ENCODE measurements at places on chromosomes 3 and 15. TPM values are rescaled to one million over a fixed set of nuclear protein-coding genes. Genes with fewer than 3 reads are reported as not detected.

The MASP1 gene
- total RNA-seq = 9.9 TPM

The EPHB1 gene
- total RNA-seq = 2.2 TPM

The CIB2 gene
- total RNA-seq = 2.9 TPM

The FGD5 gene
- 9.1 TPM for total RNA-seq

The ATP2B2 gene
- total RNA-seq = not detected

The CHRNA3 gene
- total RNA-seq = 0.09 TPM

The TMEM108 gene
- total RNA-seq = 0.93 TPM

The MKRN2OS gene
- not detected for total RNA-seq

DNA sequence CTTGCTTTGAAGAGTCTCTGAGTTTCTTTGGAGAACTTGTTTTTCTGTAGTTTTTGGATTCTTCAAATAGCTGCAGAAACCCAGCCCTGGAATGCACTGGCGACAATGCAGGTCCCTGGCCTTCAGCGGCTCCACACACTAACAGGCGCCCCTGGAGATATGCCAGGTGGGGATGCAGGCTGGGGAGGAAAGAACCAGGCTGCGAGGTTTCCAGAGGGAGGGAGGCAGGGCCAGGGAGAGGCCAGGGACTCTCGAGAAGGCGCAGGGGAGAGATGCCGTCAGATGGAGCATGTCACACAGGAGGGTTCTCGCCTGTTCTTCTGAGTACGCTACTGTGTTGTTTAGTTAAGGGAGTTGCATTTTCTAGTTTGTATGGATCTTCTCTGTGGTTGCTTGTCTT lies 283.1 kb downstream of the GABRG3 start:
- DNase-seq = no peak

GRCh38 chr3:57004229-57004628 lies 56.2 kb upstream of the SPATA12 start:
- DNase-seq = no peak

DNA sequence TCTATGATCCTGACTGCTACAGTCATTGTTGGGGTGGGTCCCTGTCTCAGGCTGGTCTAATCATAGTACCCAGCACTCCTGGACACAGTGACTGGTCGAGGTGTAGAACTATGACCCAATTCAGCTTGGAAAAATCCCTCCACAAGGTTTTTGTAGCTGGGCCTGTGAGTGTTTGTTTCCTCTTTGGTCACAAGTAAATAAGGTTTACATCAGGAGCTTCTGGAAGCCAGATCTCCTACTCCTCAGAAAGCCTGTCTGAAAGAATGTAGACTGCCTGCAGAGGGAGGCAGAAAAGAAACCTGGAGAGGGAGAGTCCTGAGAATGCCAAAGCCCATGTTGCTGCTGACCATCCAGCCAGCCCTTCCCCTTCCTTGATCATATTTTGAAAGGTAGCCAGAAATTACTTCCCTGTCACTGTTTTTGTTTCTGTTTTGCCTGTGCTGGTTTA lies 123.2 kb downstream of the RAP2B start:
- DNase-seq = no peak

DNA sequence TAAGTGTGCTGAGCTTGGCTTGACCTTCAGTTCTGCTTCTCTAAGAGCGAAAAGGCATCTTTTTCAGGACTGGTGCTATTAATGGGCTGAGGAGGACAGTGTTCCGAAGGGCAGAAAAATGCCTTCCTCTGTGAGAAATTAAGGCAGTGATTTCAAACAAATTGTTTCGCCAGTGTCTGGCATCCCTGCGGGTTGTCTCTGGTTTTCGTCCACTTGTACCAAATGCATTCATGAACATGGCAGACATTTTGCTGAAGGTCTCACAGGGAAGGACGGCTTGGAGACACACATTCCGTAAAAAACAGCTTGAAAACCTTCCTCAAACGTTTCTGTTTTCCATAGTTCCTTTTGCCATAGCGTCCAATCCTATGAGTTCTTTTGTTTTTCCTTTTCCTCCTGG lies 57.1 kb downstream of the CEMIP start:
- no peak for DNase-seq

DNA sequence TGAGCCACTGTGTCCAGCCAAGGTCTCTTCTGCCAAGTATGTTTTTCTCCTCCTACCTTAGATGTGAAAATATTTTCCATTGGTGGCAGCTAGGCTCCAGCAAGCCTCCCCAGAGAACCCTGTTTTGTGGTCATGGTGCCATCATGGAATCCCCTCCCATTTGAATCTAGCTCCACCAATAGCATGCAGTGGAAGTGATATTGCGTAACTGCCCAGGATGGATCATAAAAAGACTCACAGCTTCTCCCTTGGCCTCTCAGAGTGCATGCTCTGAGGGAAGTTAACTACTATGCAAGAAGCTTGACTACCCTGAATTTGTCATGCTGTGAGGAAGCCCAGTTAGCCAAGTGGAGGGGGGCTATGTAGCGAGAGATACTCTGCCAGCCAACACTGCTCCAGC lies 27.5 kb downstream of the CRYGS start:
- DNase-seq = no peak

- DNase-seq = no peak
Observed at GRCh38 chr3:126927401-126927750, 55.5 kb upstream of the PLXNA1 start.

GRCh38 chr3:115687721-115688120 lies 64.4 kb downstream of the GAP43 start:
- DNase-seq = no peak

GRCh38 chr15:48331796-48332641 lies 790 bp downstream of the DUT start:
- DNase-seq = peak; percentile 27

DNA sequence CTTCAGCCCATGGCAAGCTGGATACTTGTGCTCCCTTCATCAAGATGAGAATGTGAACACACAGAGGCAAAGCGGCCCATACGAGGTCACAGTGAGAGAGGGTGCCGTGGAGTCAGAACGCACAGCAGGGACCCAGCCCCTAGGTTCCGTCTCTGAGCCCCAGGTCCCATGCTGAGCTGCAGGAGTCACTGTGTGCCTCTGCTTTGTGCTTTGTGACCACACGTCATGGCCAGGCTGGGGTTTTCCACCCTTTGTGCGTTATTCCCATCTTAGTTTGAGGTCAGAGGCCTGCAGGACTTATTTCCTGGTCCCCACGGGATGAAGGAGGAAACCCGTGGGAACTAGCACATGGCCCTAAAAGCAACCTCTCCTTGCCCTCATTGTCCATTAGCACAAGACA lies 140.3 kb downstream of the TJP1 start:
- no peak for DNase-seq

GRCh38 chr3:113594066-113594465 lies 61.7 kb downstream of the SIDT1 start:
- no peak for DNase-seq

- DNase-seq = no peak
Observed at GRCh38 chr3:71022551-71023335, 560.8 kb downstream of the FOXP1 start.

GRCh38 chr3:32181365-32181764 lies 57.1 kb upstream of the CMTM8 start:
- DNase-seq = no peak

- no peak for DNase-seq
Observed at GRCh38 chr3:113698213-113698742, 1.8 kb upstream of the USF3 start.

GRCh38 chr3:196268284-196269163 lies 19.0 kb downstream of the PCYT1A start:
- DNase-seq = no peak

DNA sequence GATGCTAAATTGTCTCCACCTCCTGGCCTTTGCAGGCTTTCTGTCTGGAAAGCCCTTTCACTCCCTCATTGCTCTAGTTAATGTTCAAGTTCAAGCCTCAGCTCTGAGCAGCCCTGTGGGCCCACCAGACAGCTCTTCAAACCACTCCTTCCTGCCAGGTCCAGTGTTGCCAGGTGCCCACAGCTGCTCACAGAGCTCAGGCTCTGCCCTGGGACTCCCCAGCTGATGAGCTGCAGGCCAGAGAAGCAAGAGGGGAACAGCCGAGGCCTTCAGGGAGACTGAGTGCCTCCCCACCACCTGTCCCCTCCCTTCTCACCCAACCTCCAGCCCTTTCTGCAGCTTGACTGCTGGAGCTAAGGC lies 1.3 kb upstream of the ZBTB47 start:
- DNase-seq = no peak

- DNase-seq = no peak
Observed at GRCh38 chr3:88010810-88011209, 48.0 kb downstream of the CGGBP1 start.

DNA sequence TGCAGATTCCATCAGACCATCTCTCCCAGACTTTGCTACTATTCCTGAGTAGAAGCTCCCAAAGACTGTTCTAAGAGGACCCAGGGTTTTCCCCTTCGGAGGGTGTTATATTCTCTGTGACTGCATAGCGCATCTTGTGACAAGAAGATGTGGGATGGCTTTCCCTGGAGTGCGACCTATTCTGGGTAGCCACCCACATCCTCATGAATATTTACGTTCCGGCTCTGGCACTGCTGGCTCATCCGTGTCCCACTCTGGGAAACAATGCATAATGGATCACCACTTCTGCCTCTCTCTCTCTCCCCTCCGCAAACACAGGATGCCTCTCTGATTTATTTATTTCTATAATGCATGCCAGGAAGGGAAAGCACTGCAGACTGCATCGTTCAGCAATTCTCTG lies 166.1 kb downstream of the PYDC2 start:
- no peak for DNase-seq

DNA sequence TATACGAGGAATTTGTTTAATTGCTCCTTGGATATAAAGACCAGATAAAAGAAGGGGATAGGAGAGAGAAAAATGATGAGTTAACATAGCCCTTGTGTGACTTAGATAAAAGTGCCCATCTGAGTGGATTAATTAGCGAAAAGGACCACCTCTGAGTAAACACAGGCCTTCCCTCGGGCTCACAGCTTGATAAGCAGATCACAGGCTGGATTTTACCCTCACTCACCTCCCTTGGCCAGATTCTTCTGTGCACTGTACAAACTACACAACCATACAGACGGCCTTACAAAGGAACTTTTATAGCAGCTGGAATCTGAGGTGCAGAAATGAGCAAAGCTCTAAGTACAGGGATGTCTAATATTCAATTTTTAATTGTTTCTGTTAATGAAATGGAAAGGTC lies 112.4 kb upstream of the STT3B start:
- DNase-seq = no peak

- DNase-seq = no peak
Observed at GRCh38 chr3:61141697-61142096, 109.6 kb downstream of the FHIT start.

- no peak for DNase-seq
Observed at GRCh38 chr15:82972990-82973389, 13.0 kb upstream of the RAMAC start.

DNA sequence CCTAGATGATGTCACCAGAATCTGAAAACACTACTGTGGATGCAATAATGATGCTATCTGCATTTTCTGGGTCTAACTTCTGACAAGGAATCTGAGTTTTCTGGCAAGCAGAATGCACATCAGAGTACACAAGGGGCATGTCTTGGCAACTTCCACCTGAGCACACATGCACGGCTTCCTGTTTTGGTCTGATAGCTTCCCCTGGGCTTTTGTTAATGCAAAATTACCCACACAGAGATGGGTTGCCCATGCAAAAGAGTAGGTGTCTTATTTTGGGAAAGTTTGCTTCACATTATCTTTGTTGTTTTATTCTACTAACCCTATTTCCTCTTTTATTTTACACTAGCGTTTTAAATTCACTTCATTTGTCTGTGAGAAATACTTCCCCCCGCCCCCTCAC lies 74.2 kb upstream of the SATB1 start:
- DNase-seq = no peak

DNA sequence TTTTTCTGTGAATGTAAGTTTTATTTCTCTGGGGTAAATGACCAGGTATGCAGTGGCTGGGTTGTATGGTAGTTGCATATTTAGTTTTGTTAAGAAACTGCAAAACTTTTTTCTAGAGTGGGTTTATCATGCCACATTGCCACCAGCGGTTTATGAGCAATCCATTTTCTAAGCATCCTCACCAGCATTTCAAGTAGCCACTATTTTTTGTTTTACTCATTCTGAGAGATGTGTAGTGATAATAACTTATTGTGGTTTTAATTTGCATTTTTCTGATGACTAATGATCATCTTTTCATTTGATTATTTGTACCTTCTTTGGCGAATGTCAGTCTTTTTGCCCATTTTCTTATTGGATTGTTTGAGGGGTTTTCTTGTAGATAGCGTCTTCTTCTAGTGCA lies 56.2 kb downstream of the SPRED1 start:
- DNase-seq = no peak

GRCh38 chr3:171125010-171125409 lies 98.5 kb upstream of the SLC2A2 start:
- DNase-seq = no peak

DNA sequence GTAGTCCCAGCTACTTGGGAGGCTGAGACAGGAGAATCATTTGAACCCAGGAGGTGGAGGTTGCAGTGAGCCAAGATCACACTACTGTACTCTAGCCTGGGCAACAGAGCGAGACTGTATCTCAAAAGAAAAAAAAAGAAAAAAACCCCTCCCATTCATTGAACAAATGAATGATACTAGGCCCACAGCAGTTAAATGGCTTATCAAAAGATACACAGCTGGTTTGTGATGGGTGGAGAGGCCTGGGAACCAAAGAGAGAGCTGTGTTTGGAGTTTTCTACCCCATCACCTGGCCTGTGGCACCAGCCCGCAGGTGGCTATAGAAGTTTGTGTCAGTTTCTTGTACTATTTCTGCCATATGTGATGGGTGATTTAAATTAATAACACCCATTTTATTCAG lies 43.1 kb upstream of the LCTL start:
- DNase-seq = no peak
